ENCODE measurements at places on chromosomes 2 and 18.

GRCh38 chr18:1624612-1625011 lies 719.9 kb downstream of the ADCYAP1 start:
- DNase-seq: no peak

- DNase-seq: no peak
These were observed 8.8 kb upstream of the ATOH8 start for GRCh38 chr2:85744741-85745601.

GRCh38 chr2:168604252-168604651 lies 148.2 kb downstream of the CERS6 start:
- no peak for DNase-seq

- DNase-seq: no peak
These were observed 756.7 kb downstream of the SOCS6 start for GRCh38 chr18:71045331-71046065.

DNA sequence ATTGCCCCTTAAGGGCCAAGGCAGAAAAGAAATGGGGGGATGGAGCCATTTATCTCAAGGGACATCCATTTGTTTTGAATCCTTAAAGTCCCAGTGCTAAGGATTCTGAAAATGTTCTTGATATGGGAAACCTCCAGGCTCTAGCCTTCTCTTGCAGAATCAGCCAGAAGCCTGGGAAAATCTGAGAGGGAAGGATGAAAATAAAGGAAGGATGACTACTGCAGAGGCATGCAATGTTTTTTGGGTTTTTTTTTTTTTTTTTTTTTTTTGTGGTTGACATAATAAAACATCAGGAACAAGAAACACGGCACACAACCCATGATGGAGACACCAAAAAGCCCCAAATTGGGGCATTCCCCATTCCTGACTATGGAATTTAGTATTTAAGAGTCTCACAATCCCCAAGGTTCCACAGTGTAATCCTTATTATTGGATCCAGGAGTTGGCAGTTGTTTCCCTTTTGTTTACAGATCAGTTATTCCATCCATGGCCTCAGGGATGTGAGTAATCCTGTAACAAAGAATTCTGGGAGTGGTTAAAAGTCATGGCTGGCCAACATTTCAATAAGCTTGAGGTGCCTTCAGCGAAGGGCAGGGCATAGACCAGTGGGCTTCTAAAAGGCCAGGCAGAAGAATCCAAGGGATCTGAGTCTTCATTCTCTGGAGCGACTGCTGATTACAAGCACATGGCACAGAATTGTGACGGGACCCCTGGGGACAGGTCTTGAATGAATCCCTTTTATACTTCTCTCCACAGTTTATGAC lies 337.5 kb downstream of the GULP1 start:
- DNase-seq: no peak
